ENCODE measurements at places on chromosomes 2 and 18.

GRCh38 chr2:8583400-8584173, 98.3 kb upstream of the ID2 start:
- peak; percentile 96 for DNase-seq

DNA sequence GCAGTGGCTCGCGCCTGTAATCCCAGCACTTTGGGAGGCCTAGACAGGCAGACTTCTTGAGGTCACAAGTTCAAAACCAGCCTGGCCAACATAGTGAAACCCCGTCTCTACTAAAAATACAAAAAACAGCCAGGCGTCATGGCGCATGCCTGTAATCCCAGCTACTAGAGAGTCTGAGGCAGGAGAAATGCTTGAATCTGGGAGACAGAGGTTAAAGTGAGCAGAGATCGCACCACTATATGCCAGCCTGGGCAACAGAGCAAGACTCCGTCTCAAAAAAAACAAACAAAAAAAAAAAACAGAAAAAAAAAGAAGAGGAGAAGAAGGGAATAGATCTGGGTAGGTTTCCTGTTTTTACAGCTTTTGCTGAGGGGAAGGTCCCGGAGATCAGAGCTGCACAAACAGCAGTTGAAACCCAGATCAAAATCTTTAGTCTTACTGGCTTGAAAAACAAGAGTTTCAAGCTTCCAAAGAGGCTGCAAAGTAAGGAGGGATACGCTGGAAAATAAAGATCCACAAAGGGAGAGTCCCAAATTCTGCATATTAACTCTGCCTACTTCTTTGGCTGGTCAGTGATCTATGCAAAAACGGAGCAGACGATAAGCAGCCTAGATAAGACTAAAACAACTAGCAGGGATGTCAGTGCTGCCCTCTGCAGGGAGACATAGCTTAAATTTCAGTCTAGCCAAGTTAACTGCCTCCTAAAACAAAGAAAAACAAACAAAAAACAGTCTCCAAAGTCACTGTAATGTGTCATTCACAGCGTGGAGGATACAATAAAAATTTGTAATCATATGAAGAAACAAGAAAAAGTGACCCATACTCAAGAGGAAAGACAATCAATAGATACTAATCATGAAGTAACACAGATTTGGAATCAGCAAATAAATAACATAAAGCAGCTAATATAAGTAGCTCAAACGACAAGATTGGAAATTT, 74.1 kb downstream of the TLK1 start:
- peak; percentile 18 for DNase-seq

DNA sequence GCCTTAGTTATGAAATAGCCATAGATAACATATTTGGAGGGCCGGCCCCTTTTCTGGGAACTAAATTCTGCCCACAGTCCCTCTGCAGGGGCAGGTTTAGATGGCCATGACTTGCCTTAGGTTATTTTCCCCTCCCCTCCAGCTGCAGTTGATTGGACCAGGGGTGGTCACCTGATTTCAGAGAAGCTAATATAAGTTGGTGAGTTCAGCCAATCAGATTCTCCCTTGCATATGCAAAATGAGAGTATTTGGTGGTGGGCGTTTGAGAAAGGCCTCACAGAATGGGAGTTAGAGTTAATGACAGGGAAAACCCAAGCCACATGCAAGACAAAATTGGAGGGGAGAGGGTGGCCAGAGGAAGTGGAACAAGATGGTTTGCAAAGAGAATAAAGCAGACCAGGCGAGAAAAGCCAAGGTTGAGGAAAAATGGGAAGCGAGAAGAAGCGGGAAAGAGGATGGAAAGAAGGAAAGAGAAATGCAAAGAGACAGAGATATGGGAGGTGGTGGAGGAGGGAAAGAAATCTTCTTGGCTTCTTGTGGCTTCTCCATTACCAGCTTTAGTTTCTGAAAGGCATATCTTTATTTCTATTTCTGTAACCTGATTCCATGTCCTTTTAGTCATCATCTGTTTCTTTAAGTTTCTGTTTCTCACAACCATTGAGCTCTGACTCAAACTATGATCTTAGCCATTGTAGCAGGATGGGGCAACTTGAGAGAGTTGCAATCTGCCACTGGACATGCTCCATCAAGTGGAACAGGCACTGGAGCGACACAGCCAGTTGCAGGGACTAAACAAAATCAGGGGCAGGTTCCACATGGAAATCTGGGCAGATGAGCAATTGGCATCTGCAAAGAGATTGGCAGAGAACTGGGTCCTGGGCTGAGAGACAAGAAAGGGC, 108.1 kb upstream of the SIX3 start:
- DNase-seq, result no peak

DNA sequence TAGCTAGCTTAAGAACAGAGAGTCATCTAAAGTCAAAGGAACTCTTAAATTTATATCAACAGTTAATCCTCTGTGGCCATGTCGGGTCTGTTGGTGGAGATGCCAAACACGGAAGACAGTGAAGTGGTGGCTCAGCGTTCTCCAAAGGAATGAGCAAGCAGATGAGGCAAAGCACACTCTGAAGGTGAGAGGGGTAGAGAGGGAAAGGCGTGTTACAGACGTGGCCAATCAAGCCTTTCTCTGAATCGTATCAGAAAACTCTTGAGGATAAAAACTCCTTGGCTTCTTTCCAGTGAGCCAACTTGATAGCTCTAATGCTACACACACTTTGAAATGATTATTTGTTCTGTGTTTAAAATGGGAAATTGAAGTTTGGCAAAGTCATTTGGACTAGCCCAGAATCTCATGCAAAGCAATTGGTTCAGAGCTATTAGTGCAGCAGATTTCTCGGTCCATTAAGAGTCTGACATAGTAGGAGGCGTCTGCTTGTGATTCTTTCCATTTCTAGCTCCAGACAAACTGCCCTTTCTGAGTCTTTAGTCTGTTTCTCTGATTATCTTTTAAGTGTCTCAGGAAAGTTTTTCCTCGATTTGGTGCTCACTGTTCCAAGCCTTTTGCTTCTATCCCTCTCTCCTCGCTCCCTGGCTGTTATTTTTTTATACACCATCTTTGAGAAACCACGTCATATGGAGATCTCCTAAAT, 57.5 kb upstream of the CPO start:
- no peak for DNase-seq

GRCh38 chr2:222782201-222782730, 78.6 kb upstream of the ACSL3 start:
- no peak for DNase-seq

- no peak for DNase-seq
Observed at GRCh38 chr18:36354989-36355388, 57.5 kb downstream of the FHOD3 start.

DNA sequence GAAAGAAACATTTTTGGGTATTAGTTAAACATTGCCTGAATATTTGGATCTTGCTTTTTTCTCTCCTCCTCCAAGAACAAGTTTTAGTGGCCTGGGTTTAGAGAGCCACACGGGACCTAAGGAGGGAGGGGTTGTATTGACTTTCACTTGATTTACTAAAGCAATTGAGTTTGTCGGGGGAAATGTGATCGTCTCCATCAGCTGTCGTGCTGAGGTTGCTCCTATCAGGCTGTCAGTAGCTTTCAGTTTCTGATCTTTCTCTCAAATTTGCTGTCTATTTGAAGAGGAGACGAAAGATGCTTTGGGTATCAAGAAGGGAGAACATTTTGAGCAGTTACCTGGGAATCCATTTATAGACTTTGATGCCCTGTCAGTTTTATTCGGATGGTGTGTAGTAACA, 106.0 kb downstream of the SETBP1 start:
- peak; percentile 49 for DNase-seq

- DNase-seq, result no peak
Observed at GRCh38 chr2:163123526-163123925, 285.0 kb upstream of the KCNH7 start.

- DNase-seq, result peak; percentile 29
Observed at GRCh38 chr18:72672364-72673184, 128.4 kb upstream of the CBLN2 start.

DNA sequence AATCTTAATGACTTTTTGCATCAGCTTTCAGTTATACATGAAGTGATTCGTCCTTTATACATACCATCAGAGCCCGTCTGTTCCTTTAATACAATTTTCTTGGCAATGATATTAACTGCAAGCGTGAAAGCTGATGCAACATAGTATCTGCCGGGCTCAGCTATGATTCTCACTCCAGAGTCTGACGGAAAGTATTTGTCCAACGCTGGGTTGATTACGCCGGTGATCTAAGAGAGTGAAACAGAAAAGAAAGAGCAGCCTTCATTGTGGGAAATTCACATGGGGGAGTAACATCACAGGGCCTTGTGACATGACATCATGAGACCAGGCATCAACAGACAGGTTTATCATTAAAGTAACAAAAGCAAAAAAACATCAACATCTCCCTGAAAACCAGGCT, 6.2 kb downstream of the ODC1 start:
- DNase-seq, result no peak

DNA sequence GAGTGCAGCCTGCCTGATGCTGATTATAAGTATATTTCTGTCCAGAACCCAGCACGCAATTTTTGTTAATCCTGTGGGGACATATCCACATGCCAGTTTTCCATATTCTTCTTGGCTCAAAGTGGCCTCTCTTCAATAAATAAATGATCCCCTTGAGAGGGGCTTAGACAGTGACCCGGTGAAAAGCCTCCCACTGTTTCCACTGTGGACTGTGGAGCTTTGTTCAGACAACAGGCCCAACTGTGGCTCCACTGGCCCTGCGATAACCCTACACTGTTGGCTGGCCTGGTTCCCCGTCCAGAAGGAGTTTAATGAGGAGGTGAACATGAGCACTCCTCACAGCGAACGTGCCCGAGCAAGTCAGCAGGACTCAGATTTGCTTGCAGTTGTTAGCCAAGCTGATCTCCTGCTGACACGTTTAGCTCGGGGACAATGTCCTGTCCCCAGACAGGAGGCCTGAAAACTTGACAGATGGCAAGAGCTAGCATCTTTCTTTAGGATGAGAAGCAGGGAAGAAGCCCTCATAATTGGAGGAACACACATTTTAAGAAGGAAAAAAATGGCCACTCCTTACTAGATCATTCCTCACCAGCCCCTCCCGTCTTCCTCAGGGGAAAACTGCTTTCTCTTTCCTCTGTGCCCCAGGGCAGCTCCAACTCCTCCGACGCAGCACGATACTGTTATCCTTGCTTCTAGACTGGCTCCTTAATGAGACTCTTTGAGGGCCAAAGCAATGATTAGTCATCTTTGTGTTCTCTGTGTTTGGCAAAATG, 20.0 kb upstream of the MTCL1 start:
- DNase-seq, result no peak

DNA sequence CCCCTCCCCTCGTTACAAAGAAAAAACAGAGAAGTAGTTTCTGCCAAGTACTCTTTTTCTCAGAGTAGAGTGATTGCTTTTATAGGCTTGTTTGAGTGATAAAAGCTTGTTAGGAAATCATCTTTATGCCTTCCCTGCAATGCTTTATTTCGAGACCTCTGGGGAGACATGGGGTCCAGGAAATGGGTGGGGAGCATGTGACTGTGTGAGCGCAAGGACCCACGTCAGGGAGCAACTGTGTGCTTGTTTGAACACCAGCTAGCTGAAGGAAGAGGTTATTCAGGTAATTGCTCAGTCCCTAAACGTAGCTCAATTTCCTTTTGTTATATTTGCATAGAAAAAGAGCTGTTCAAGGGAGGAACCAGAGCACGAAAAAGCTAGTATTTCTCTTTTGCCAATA, 187.3 kb downstream of the FAM210A start:
- no peak for DNase-seq

- DNase-seq, result peak; percentile 29
Observed at GRCh38 chr2:28390746-28391563, 1.7 kb upstream of the FOSL2 start.

- no peak for DNase-seq
Observed at GRCh38 chr2:121367246-121367900, 82.4 kb upstream of the TFCP2L1 start.

DNA sequence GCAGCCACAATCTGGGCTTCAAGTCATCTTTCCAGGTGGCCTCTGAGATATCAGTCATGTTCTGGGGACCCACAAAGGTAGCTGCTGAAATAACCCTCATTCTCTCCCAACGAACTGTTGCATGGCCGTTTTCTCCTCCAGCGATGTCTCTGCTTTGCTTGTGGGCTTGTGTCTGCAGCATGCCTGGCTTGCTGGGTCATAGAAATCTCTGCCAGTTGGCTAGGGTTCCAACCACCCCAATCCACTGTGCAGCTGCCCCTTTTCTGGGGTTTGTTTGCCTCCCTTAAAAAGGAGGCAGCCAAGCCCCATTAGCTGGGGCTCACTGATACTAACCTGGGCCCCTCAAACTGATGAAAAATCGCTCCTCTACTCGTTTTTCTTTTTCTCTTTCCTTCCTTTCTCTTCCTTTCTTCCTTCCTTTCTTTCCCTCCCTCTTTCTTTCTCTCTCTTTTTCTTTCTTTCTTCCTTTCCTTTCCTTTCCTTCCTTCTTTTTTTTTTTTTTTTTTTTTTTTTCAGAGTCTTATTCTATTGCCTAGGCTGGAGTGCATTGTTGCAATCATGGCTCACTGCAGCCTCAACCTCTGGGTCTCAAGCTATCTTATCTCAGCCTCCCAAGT, 680.0 kb downstream of the EPHA4 start:
- no peak for DNase-seq

DNA sequence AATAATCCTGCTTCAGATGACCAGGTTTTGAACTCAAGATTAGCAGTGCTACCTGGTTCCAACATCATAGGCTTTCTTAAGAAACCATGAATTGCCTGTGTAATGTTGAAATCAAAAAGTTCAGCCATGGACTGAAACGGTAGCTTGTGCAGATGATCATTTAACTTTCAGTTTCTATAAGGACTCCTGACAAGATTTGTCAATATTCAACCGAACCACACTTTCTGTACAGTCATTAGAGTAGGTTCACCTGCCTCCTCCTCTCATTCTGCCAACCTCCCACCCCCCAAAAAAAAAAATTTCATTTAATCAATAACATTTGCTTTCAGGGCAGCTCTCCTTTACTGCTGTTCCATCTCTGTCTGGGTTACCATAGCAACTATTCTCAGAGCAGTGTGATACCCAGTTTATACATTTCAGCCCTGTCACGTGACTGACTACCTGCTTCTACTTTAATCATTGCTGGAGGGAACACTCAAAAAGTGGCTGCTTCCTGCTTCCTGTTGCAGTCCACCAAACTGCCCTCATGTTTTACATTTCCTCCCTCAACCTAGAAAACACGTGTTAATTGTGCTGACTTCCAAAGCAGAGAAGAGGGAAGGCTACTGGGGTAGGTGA, 275.5 kb downstream of the SS18 start:
- peak; percentile 36 for DNase-seq

- no peak for DNase-seq
Observed at GRCh38 chr18:456361-457139, 44.0 kb downstream of the COLEC12 start.
